ENCODE measurements at places on chromosomes 1 and 21. TPM values are rescaled to one million over a fixed set of nuclear protein-coding genes. Genes with fewer than 3 reads are reported as not detected.

DNA sequence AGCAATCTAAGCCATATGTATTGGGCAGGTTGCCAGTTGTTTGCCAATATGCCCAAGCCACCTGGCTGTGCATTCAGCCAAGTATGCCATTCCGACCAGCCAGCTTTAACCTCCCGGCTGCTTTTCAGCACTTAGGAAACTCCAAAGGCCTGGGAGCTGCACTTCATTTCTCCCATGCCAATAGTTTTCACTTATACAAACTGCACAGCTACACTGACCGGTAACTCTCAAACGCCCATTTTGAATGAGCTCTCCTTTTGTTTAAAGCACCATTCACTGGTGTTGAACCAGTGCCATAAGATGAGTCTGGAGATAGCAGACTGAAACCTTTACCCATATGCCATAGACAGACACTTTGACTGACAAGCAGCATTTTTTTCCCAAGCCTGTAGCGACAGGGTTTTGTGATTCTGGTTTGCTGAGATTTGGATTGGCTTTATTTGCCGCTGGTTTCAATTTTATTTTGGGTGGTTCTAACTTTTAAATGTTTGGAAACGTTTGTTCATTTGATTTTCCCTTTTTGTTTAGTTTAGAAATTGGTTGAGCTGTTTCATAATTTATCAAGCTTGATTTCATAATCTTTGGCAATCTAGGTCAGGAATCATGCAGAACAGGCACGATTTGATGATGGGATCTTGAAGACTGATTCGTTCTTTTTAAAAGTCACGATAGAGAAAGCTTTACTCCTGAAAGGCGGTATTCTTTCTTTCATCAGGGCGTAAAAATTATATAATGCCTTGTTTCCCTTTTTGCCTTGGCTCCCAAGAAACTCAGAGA, 144.6 kb downstream of the NFIA start:
- no peak for DNase-seq

GRCh38 chr21:18614303-18614702, 210.7 kb upstream of the TMPRSS15 start:
- no peak for DNase-seq

DNA sequence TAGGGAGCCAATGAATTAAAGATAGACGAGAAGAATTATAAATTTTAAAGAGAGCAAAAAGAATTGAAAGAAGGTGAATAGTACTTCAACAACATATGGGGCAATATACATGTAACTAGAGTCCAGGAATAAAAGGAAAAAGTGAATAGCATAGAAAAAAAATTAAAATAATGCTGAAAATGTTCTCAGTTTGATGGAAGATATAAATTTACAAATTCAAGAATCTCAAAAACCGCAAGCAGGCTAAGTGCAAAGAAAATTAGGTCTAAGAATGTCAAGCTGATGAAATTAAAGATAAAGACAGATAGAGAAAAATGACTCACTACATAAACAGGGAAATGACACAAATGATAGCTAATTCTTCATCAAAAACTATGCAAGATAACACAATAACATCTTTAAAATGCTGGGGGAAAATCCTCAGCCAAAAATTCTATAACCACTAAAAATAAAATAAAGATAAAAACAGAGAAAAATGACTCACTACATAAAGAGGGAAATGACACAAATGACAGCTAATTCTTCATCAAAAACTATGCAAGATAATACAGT, 326.3 kb downstream of the TBX15 start:
- DNase-seq, result no peak

DNA sequence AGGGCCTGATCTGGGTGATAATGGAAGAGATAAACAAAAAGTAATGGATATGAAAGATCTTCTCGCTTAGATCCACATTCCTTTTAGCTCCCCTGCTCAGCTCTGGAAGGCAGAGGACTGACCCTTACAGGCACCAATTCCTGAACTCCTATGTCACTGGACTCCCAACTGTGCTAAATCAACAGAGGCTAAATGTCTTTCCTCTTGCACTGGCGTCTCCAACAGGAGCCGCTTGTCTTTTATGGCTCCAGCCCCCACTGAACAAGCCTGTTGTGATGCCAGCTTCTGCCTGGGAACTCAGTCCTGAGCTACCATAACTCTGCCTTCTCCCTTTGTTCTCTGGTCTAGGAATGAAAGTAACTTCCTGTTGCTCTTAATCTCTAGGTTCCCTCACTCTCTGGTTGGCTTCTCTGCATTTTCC, 142.1 kb upstream of the COL11A1 start:
- DNase-seq, result no peak

- no peak for DNase-seq
Observed at GRCh38 chr1:233704898-233705723, 91.2 kb downstream of the KCNK1 start.

GRCh38 chr1:201346337-201346939, 31.0 kb downstream of the TNNT2 start:
- DNase-seq, result no peak

GRCh38 chr1:86714159-86714558, 9.8 kb downstream of the SH3GLB1 start:
- DNase-seq, result no peak

DNA sequence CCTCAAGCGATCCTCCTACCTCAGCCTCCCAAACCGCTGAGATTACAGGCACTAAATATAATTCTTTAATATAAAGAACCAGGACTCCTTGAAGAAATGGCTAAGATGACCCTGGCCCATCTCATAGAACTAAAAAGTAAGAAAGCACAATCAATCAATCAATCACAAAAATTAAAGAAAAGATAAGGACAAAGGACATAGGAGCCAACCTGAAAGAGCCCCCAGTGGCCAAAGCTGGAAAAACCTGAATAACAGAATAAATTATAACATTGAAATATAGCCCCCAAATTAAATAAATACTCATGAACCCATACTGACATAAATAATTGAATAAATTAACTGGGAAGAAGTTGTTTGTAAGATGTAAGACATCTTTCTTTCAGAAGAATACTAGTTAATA, 8.9 kb downstream of the NUP210L start:
- no peak for DNase-seq

Gene ALX3
- total RNA-seq, result not detected

DNA sequence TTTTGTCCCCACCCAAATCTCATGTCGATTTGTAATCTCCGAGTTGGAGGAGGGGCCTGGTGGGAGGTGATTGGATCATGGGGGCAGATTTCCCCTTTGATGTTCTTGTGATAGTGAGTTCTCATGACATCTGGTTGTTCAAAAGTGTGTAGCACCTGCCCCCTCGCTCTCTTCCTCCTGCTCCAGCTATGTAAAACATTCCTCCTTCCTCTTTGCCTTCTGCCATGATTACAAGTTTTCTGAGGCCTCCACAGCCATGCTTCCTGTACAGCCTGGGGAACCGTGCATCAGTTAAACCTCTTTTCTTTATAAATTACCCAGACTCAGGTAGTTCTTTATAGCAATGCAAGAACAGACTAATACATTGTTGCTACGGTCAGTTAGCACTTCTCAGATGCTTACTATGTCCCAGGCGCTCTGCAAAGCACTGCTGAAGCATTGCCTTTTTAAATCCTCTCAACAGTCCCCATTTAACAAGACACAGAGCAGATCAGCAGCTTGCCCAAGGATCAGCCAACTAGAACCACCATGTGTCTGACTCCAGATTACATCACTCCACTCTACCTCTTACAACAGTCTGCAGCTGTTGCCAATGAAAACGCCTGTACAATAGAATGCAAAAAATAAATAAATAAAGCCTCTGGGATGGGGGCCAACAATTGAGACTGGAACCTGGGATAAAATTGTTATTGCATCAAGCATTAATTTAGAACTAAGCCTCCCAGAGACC, 52.4 kb upstream of the USP1 start:
- DNase-seq, result no peak

- DNase-seq, result no peak
Observed at GRCh38 chr1:100785470-100786052, 66.0 kb downstream of the VCAM1 start.

DNA sequence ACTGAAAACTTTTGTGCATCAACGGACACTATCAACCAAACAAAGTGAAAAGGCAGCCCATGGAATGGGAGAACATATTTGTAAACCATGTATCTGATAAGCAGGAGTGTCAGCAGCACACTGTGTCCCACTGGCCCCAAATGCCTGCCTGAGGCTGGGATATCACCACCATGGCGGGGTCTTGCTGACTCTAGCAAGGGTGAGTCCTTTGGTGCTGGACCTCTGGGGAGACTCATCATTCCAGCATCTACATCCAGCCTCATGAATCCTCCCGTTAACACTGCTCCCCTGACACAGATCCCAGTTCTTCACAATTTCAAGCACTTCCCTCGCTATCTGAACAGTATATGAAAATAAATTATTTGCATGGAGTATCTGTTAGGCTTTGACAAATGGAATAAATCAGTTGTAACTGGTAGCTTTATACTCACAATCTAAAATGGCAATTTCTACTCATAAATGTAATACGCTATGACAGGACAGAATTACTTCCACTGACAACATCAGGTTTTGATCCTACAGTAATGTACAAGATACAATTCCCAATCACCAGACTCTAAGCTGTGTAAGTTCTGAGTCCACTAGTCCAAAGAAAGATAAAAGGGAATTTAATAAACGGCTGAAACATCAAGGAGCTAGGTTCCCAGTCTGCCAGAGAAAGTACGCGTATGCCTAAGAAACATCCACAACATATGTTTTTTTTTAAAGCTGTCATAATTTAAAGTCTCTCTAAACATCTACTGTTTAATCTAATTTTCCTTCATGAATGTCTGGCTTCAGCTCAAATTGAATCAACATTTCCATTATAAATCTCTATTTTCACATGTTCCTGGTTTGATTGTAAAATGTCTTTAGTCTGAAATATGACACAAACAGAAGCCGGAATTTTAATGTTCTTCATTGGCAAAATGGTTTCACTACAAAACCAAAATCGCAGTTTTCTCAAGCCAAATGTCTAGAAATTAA, 95.1 kb downstream of the SIPA1L2 start:
- no peak for DNase-seq

DNA sequence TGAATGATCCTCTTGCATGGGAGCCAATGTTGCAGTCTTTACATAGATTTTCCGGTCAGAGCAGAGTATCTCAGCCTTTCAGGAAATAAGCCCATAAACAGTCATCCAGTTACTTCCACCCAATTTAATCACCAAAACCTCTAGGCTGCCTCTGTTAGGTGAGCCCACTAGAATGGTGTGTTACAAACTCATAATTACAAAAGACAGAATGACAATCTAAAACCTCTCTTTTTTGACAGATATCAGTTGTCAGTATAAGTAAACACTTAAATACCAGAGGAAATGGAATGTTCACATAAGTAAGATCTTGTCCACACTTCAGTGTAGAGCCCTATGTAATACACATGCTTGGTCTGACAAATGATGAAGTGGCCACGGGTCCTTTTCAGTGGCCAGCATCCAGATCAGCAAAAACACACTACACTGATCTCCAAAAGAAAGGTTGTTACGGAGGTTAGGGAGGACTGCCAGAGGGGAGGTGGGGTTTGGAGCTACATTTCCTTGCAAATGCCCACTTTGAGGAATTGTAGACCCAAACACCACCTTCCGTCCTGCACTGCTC, 71.3 kb upstream of the FBXO28 start:
- DNase-seq, result no peak

Gene SPATA21
- total RNA-seq, result 0.49 TPM

DNA sequence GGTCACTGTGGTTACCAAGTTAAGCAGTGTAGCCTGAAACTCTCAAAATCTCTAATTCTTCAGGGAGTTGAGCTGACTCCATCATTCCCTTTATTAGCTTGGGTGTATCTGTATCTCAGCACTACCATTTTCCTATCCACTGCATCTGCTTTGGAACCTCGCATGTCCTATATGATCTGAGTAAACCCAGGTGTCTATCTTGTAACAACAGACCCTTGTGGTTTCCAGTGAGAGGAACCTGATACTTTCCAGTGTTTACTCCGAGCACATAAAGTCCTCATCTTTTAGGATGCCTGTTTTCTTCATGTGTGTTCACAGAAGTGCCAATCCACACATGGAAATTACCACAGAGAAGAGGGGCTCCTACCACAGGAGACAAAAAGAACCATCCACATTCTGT, 650.4 kb downstream of the LMO4 start:
- DNase-seq, result no peak

Gene OR2W3
- 6.3 TPM for total RNA-seq

DNA sequence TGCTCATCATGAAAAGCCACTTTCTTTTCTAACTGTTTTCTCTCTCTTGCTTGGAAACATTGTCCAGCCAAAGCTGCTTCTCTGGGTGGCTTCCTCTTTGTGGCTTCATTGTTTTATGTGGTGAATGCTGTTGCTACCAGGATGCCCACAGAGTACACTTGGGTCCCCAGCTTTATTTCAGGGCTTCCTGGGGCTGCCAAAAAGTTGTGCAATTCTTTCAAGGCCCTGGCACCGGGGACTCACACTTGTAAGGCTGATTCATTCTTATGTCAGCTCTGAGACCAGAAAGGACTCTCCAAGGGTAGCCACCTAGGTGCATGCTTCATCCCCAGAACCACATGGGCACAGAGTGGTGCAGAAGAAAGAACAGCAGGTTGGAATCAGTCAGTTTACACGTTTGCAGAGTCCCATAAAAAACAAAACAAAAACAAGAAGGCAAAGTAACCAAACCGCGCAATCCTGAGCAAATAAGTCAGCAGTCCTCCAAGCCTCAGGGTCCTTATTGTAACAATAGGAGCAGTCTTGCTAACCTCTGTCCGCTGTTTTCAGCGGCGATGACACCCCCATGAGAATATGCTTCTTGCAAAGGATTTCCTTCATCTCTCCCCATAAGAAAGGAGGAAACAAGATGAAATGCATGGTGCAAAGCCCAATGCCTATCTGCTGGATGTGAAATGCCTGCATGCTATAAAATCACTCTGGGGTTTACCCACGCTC, 89.9 kb upstream of the SSX2IP start:
- DNase-seq, result no peak

DNA sequence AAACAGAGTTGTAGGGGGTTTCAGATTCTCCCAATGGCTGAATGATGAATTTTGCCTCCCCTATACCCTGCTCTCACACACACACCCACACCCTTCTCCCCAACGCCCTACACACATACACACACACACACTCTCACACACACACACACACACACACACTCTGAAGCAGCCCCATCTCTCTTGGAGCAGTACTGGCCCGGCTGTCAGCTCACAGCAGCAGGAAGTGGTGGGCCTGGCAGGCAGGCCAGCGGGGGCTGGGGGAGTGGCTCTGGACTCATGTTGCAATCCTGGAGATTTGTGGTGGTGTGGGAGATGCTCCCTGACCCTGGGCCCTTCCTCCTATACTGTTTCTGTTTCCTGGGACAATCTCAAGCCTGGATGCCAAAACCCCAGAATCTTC, 2.2 kb downstream of the IKBKE start:
- no peak for DNase-seq

All from sciatic nerve (tissue), 2 donors.